MCF 10A (cell line): ENCODE measurements at places on chromosomes 2 and 18. TPM values are rescaled to one million over a fixed set of nuclear protein-coding genes. Genes with fewer than 3 reads are reported as not detected.
A peak's percentile ranks its signal among the peaks of the same experiment; 100 is the strongest.

PCARE gene
- total RNA-seq: not detected in 2 replicates

RAB17 gene
- total RNA-seq: 10.6 and 17.2 TPM in 2 replicates

CHAC2 gene
- total RNA-seq: 7.4 and 10.5 TPM in 2 replicates

TMEM18 gene
- total RNA-seq: 14.2 and 25.1 TPM in 2 replicates

ZSCAN30 gene
- 20.5 and 30.1 TPM in 2 replicates for total RNA-seq

SP5 gene
- not detected in 2 replicates for total RNA-seq

DNA sequence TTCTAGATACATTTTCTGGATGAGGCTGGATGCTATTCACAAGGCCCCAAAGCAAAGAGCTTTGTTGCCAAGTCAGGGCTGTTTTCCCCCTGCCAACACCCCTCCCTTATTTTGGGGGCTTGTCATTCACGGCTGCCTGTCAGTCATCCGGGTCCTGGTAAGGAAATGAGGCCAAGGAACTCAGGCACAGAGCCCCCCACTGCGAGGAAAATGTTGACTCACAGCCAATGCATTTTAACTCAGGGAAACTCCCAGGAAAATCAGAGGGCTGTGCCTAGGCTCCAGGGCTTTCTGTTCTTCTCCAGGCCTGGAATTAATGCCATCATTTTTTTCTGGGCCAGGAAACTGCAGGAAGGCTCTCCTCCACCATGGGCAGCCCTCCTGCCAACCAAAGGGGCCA is 241.1 kb downstream of the SMAD2 start:
- no peak for DNase-seq
- H3K36me3 ChIP-seq: no peaks in the 10 kb centered on the region
- H3K4me1 ChIP-seq: no peaks in the 10 kb centered on the region
- H3K4me3 ChIP-seq: no peak overlapping the region
- H3K27me3 ChIP-seq: peaks cover 47% of the 10 kb centered on the region

DNA sequence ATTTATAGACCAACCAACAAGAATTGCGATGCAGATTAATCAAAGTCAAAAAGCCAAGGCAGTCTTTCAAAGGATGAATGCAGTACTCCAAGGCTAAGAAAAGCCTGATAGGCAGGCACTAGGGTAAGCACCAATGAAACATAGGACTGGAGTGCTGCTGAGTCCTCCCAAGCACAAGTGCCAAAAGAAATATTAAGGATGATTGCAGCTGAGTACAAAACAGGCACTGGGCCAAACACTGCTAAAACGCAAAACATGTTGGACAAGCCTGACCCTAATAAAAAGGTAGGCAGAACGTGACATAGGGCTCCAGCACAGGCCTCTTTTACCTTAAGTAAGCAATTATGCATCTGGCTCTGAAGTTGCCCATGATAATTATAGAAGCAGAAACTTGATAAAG is 160.1 kb upstream of the LRP1B start:
- peaks cover 6% of the 10 kb centered on the region for H3K36me3 ChIP-seq
- no peak overlapping the region for H3K4me3 ChIP-seq
- DNase-seq: no peak
- no peaks in the 10 kb centered on the region for H3K4me1 ChIP-seq

- H3K27me3 ChIP-seq: no peaks in the 10 kb centered on the region
- H3K4me3 ChIP-seq: no peak overlapping the region
- no peaks in the 10 kb centered on the region for H3K36me3 ChIP-seq
- peak; percentile 95 for DNase-seq
Observed at GRCh38 chr18:74951165-74951760, 257.7 kb downstream of the PTGR3 start.

DNA sequence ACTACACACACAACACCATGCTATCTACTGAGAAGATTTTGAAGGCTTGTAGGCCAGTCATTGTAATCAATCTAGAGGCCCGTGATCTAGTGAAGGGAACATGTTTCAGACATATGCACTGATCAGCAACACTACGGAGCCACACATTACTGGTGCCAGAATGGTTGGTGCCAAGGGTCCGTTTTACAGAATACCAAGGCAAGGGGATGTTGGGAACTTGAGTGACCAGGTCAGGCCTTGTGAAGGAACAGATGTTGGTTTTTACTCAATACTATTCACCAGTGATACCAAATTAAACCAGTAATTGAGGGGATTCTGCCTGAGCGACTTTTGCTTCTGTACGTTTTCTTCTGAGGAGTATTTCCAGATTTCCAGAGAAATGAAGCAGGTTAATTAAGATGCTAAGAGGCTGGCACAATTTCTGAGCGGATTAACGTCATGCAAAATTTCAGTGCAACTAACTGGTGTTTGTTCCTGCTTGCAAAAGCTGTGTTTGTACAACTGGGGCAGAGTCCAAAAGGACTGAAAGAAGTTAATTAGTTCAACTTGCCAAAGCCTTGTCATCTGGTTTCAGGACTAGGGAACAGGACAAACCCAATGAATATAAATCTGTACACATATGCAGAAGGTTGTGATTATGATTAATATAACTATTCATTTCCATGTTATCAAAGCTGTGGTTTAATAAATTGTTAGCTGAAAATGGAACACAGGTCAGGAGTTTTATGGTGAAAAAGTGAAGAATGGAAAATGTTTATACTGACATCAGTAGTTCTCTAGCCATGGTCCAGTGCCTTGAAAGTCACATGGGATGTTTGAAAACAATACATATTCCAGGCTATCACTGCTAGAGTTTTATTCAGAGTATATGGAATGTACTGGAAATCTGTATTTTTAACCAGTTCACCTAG is 432.1 kb upstream of the DCC start:
- no peaks in the 10 kb centered on the region for H3K4me1 ChIP-seq
- H3K27me3 ChIP-seq: no peaks in the 10 kb centered on the region
- DNase-seq: no peak

DNA sequence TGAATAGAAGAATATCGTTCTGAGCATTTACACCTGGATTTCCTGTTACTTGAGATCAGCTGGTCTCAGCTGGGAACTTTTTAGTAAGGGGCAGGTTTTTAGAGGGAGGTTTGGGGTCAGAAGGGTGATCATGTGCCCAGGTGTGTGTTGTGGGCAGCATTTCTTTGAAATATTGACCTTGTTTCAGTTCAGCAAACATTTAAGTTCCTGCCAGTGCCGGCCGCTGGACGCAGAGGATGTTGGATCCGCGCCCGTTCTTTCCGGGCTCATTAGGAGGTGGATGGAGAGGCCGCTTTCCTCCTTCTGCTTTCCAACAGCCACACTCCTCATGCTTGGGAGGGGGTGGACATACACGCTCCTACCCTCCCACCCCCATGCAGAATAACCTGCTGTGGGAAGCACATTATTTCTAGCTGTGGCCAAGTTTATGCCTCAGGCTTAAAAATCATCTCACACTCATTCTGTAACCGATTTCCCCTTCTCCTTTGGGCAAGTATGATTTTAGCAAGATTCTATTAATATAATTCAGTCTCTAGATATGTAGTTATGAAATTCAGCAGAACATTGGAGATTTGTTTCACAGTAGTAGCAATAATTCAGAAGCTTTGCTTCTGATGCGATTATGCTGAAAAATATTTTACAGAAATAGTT is 131.4 kb downstream of the ZNF236 start:
- no peaks in the 10 kb centered on the region for H3K4me1 ChIP-seq
- DNase-seq: no peak
- H3K36me3 ChIP-seq: peaks cover 35% of the 10 kb centered on the region
- H3K4me3 ChIP-seq: no peak overlapping the region
- no peaks in the 10 kb centered on the region for H3K27me3 ChIP-seq

- peak; percentile 42 for DNase-seq
- no peaks in the 10 kb centered on the region for H3K27me3 ChIP-seq
- no peaks in the 10 kb centered on the region for H3K36me3 ChIP-seq
- H3K4me3 ChIP-seq: no peak overlapping the region
- H3K4me1 ChIP-seq: peaks cover 11% of the 10 kb centered on the region
Observed at GRCh38 chr2:189363559-189363958, 77.7 kb upstream of the WDR75 start.

DNA sequence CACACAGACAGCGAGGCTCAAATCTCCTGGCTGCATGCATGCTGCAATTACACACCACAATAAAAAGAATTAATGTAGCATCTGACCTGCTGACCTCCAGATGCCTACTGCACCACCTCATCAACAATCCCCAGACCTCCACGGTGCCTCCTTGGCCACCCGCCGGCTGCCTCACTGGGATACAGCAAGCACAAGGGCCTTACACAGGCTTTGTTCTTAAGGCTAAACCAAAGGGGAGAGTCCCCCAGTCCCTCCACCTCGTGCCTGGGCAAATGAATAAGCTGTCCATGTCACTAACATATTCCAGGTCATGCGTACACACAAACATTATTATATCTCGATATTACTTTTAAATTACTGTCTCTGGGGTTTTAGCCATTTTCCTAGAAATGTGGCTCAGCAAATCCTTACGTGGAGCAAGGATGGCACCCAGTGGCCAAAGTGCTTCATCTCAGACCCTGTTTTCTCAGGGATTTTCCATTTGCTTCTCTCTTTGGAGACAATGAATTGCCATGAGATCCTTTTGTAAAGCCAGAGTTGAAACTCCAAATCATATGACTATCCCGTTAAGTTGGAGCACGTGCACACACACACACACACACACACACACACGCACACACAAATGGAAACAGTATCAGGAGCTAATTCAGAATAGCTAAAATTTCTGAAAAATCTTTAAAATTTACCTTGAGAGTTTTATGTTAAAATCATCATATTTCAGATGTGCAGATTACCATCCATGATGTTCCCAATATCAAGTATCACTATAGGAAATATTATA is 313.8 kb downstream of the PDE11A start:
- no peak overlapping the region for H3K4me3 ChIP-seq
- peaks cover 16% of the 10 kb centered on the region for H3K27me3 ChIP-seq
- no peak overlapping the region for H3K27ac ChIP-seq
- no peaks in the 10 kb centered on the region for H3K4me1 ChIP-seq

- H3K36me3 ChIP-seq: no peaks in the 10 kb centered on the region
- peaks cover 36% of the 10 kb centered on the region for H3K4me1 ChIP-seq
- DNase-seq: peak; percentile 51
- peak overlapping the region; percentile 69 for H3K27ac ChIP-seq
- peak overlapping the region; percentile 73 for H3K4me3 ChIP-seq
Observed at GRCh38 chr18:59696311-59697235, 650 bp downstream of the CCBE1 start.

GRCh38 chr2:160087854-160088745 is 25.7 kb upstream of the PLA2R1 start:
- H3K27me3 ChIP-seq: no peaks in the 10 kb centered on the region
- peaks cover 9% of the 10 kb centered on the region for H3K36me3 ChIP-seq
- H3K27ac ChIP-seq: no peak overlapping the region
- DNase-seq: peak; percentile 64
- H3K4me1 ChIP-seq: peaks cover 13% of the 10 kb centered on the region
- H3K4me3 ChIP-seq: no peak overlapping the region

DNA sequence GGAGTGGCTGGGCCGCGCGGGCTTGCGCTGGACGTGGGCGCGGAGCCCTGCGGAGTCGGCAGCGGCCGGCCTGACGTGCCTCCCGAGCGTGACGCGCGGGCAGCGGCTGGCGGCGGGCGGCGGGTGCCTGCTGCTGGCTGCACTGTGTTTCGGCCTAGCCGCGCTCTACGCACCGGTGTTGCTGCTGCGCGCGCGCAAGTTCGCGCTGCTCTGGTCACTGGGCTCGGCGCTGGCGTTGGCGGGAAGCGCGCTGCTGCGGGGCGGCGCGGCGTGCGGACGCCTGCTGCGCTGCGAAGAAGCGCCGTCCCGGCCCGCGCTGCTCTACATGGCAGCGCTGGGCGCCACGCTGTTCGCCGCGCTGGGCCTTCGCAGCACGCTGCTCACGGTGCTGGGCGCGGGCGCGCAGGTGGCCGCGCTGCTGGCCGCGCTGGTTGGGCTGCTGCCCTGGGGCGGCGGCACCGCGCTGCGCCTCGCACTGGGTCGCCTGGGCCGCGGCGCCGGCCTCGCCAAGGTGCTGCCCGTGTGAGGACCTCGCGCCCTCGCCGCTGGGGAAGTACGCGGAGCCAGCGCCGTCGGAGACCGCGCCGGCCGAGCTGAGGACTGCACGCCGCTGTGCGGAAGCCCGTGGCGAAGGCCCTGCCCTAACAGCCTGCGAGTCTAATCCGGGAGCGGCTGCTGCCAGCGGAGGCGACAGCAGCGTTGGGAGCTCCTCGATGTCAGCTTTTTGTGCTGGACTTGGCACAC is 526 bp downstream of the SFT2D3 start:
- H3K27me3 ChIP-seq: no peaks in the 10 kb centered on the region
- H3K36me3 ChIP-seq: peaks cover 23% of the 10 kb centered on the region
- H3K4me3 ChIP-seq: peak overlapping the region; percentile 84
- peak overlapping the region; percentile 94 for H3K27ac ChIP-seq

DNA sequence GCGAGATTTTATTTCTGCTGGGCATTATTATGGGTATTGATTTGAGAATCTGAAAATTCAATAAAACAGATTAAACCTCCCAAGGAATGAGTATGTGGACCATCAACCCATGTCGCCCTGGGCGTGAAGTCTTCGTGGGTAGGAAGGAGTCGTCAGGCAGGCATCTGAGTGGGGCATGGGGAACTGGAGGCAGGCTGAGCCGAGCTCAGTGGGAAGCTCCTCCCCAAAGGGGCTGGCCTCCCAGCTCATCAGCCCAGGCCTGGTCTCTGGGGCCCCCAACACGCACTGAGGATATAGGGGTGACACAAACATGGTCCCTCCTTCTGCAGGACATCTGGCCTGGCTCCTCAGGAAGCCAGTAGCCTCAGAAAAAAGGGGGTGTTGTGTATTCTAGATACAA is 265.2 kb downstream of the TFCP2L1 start:
- no peak overlapping the region for H3K27ac ChIP-seq
- no peak for DNase-seq
- H3K36me3 ChIP-seq: no peaks in the 10 kb centered on the region
- H3K27me3 ChIP-seq: peaks cover 24% of the 10 kb centered on the region

DNA sequence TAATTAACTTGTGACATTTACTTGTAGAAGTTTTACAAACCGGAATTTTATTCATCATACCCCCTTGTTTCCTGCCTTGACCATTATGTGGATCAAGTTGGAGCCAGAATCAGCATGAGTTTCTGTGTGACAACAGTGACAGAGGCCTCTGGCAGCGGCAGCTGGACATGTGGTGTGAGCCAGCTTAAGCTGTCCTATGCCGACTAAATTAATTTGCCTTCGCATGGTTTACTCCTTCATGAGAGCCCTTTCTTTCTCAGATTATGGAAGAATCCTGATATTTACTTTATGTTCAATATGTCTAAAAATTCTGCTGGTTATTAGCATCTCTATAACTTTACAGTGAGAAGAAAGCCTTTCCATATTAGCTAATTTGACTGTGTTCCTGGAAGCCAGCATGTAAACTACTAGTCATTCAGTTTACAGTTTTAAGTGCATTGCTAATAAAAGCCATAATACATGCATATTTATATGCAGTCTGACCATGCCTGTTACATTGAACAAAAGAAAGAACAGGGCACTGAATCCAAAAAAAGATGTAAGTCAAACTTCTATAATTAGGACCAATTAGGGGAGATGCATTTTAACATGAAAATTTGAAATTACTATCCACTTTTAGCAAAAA is 495.8 kb upstream of the ACVR2A start:
- no peaks in the 10 kb centered on the region for H3K27me3 ChIP-seq
- no peak overlapping the region for H3K27ac ChIP-seq
- no peaks in the 10 kb centered on the region for H3K4me1 ChIP-seq
- no peak overlapping the region for H3K4me3 ChIP-seq
- H3K36me3 ChIP-seq: no peaks in the 10 kb centered on the region
- DNase-seq: no peak

GRCh38 chr2:172128484-172128883 is 25.8 kb upstream of the DLX2 start:
- H3K4me3 ChIP-seq: no peak overlapping the region
- H3K27me3 ChIP-seq: no peaks in the 10 kb centered on the region
- no peak overlapping the region for H3K27ac ChIP-seq
- peak; percentile 93 for DNase-seq
